T-cell (primary cell): ENCODE measurements at places on chromosomes 13 and 19. TPM values are rescaled to one million over a fixed set of nuclear protein-coding genes. Genes with fewer than 3 reads are reported as not detected.

- no peak for DNase-seq
- no peak overlapping the region for H3K27ac ChIP-seq
- no peaks in the 10 kb centered on the region for H3K27me3 ChIP-seq
- no peaks in the 10 kb centered on the region for H3K36me3 ChIP-seq
- H3K4me3 ChIP-seq, result no peak overlapping the region
Measured at GRCh38 chr13:63472711-63473110, 2057.1 kb upstream of the PCDH20 start.

GRCh38 chr13:44231786-44232516, 141.7 kb upstream of the SERP2 start:
- peaks cover 4% of the 10 kb centered on the region for H3K27me3 ChIP-seq
- H3K4me1 ChIP-seq, result no peaks in the 10 kb centered on the region
- no peak overlapping the region for H3K27ac ChIP-seq
- no peak for DNase-seq
- H3K4me3 ChIP-seq, result no peak overlapping the region

ZNF20 gene
- 2.2 TPM for total RNA-seq

KLK5 gene
- not detected for total RNA-seq

DNA sequence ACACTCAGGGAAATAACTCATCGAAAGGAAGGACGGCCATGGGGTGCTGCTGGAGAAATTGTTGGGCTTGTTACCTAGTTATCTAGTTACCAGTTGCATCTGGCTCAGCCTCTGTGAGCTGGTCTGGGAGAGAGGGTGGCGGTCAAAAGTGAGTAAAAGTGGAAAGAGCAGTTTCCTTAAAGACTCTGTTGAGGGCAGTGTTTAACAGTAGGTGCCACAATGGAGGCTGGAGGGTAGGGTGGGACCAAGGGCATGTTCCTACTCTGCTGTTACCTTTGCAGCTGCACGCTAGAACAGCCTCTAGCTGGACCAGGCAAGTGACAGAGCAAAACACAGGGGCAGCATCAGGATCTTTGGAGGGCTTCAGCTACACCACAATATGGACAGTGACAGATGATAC, 228.8 kb upstream of the STARD13 start:
- H3K4me1 ChIP-seq, result no peaks in the 10 kb centered on the region
- H3K27ac ChIP-seq, result no peak overlapping the region
- DNase-seq, result no peak
- H3K36me3 ChIP-seq, result no peaks in the 10 kb centered on the region
- H3K27me3 ChIP-seq, result peaks cover 4% of the 10 kb centered on the region
- no peak overlapping the region for H3K4me3 ChIP-seq

ACER1 gene
- total RNA-seq, result 2.7 TPM

DNA sequence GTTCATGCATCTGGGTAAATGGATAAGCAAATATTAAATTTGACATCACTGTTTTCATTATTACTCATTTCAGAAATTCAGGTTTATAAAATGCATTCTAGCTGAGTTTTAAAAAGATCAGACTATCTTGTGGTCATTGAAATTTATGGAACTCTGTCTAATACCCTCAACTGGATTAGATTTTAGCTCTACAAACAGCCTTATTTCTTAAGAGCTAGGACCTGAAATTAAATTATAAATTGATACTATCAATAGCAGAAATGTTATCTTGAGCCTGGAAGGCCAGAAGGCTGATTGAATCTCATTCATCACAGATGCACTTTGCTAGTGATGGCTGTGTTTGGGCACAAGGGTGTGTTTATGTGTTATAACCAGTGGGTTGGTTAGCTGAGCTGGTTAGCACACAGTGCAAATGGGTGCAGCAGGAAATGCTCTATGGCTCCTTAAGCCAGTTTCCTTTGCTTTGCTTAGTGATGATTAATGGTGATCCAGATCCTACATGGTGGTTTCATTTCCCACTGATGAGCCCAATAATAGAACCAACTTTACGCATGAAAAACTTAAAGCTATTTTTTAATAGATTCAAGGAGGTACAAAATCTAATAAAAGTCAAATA, 310.8 kb upstream of the KLF12 start:
- no peak overlapping the region for H3K4me3 ChIP-seq
- H3K36me3 ChIP-seq, result no peaks in the 10 kb centered on the region

- H3K4me1 ChIP-seq, result peaks cover 22% of the 10 kb centered on the region
- H3K27me3 ChIP-seq, result no peaks in the 10 kb centered on the region
- peak overlapping the region; percentile 63 for H3K27ac ChIP-seq
- H3K36me3 ChIP-seq, result peaks cover 10% of the 10 kb centered on the region
- peak; percentile 64 for DNase-seq
Measured at GRCh38 chr19:55641426-55642152, 787 bp downstream of the ZNF580 start.

GRCh38 chr13:76815344-76815743, 70.9 kb downstream of the KCTD12 start:
- no peak overlapping the region for H3K27ac ChIP-seq
- no peaks in the 10 kb centered on the region for H3K4me1 ChIP-seq
- no peak for DNase-seq
- H3K36me3 ChIP-seq, result no peaks in the 10 kb centered on the region

- H3K27ac ChIP-seq, result no peak overlapping the region
- no peaks in the 10 kb centered on the region for H3K27me3 ChIP-seq
- H3K4me1 ChIP-seq, result no peaks in the 10 kb centered on the region
- H3K36me3 ChIP-seq, result no peaks in the 10 kb centered on the region
Measured at GRCh38 chr13:102903659-102904407, 58.0 kb downstream of the ERCC5 start.

GRCh38 chr13:89310943-89311672, 1639.9 kb downstream of the SLITRK5 start:
- no peak overlapping the region for H3K4me3 ChIP-seq
- no peaks in the 10 kb centered on the region for H3K4me1 ChIP-seq
- DNase-seq, result no peak

SIGLECL1 gene
- not detected for total RNA-seq

- H3K27me3 ChIP-seq, result peaks cover 3% of the 10 kb centered on the region
- DNase-seq, result peak; percentile 79
- no peaks in the 10 kb centered on the region for H3K36me3 ChIP-seq
Measured at GRCh38 chr19:7488736-7489353, at the start of gene PEX11G. TSS of gene PEX11G (minus strand) at chr19:7489035. CDS start at chr19:7489010, 25 bp downstream.

DNA sequence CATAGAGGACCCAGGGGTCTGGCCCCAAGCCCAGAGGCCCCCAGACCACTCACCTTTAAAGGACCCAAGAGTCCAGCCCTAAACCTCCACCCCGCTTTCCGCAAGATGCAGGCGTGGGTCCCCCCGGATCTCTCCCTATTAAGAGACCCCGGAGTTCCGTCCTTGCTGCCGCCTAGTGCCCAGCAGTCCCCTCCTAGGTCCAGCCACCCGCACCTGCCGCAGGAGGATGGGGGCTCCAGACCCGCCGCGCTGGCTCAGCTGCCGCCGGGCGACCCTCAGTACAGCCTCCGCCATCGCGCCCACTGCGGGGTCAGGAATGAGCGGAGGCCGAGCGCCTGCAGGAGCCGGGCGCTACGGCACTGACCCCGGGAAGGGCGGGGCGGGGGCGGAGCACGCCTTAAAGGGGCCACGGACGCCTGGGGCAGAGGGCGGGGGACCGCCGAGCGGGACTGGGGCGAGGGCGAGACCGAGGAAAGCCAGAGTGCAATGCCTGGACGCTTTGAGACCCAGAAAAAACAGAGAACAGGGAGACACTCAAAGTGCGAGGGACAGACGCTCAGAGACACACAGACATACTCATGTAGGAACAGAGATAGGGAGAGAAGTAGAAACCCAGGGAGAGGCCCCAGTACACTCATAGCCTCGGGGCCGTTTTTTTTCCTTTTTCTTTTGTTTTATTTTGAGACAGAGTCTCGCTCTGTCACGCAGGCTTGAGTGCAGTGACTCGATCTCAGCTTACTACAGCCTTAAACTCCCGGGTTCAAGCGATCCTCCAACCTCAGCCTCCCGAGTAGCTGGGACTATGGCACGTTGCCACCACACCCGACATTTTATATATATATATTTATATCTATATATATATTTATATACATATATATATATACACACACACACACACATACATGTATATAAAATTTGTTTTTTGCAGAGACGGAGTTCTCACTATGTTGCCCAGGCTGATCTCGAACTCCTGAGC, at the start of gene ETHE1:
Gene ETHE1, minus strand, starts transcription at position 318 of the 976 bp plus-strand sequence. Its CDS starts 24 bp downstream, at position 294.
- H3K4me1 ChIP-seq, result peaks cover 7% of the 10 kb centered on the region
- H3K4me3 ChIP-seq, result peak within 1 kb of the TSS; percentile 81
